ENCODE measurements at places on chromosomes 4 and X.

DNA sequence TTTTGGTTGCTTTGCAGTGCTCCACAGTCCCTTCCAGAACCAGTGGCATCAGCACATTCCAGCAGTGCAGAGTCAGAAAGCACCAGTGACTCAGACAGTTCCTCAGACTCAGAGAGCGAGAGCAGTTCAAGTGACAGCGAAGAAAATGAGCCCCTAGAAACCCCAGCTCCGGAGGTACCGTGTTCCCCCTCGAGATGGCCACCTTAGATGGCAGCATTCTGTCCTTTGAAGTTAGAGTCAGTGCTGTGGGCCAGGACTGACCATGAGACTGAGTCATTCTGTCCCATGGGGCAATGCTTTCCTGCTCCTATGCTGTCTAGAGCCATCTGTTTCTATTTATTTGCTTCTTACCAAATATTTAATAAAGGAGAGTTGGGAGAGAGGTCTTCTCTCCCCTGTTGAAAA, 112.3 kb downstream of the KLHL8 start:
- no peak for DNase-seq

DNA sequence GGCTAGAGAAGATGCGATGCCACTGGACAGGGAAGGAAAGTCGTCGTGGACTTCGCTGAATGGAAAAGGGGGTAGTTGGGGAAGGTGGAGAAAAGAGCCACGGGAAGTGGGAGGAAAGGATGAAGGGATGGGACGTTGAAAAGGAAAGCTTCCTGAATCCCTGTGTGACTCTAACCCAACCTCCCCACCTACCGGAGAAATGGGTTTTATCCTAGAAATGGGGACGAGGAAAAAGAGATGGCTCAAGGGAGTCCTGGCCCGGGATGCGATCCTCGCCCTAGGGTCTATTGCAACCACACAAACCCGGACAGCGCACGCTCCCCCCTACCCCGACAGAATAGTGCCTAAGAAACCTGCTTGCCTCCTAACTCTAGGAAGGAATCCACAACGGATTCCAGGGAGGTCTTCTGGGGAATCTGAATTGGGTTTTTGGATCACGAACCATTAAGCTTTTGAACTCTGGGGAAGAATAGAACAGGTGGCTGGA, 738 bp upstream of the TSPAN5 start:
- DNase-seq, result no peak

DNA sequence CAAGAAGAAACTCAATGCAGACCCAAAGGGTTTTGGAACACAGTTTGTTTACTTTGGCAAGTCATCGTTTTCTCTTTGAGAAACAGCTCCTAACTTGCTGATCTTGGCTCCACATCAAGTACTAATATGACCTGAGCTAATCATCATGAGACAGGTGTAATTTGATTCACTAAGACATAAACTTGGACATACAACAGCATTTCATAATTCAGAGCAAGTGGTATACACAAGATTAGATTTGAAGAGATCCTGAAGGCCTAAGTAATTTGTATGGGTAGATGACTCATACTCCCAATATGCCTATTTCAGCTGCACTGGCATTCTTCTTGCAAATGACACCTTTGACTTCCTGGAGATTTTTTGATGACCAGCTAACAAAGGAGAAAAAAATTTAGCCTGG, 1521.7 kb downstream of the RPA4 start:
- no peak for DNase-seq

DNA sequence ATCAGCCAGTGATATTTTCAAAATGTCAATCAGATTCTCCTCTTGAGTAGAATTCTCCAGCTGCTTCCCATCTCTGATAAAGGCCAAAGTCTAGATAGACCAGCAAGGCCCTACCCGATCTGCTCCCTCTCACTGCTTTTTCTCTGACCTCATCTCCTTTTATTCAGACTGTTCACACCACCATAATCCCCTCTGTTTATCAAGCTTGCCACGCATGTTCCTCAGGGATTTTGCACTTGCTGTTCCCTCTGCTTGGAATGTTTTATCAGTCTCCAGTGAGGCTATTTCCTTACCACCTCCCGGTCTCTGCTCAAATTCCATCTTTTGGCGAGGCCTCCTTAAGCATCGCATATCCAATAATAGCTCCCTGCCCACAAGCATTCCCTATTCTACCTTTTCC, 20.1 kb downstream of the NOCT start:
- DNase-seq, result no peak

DNA sequence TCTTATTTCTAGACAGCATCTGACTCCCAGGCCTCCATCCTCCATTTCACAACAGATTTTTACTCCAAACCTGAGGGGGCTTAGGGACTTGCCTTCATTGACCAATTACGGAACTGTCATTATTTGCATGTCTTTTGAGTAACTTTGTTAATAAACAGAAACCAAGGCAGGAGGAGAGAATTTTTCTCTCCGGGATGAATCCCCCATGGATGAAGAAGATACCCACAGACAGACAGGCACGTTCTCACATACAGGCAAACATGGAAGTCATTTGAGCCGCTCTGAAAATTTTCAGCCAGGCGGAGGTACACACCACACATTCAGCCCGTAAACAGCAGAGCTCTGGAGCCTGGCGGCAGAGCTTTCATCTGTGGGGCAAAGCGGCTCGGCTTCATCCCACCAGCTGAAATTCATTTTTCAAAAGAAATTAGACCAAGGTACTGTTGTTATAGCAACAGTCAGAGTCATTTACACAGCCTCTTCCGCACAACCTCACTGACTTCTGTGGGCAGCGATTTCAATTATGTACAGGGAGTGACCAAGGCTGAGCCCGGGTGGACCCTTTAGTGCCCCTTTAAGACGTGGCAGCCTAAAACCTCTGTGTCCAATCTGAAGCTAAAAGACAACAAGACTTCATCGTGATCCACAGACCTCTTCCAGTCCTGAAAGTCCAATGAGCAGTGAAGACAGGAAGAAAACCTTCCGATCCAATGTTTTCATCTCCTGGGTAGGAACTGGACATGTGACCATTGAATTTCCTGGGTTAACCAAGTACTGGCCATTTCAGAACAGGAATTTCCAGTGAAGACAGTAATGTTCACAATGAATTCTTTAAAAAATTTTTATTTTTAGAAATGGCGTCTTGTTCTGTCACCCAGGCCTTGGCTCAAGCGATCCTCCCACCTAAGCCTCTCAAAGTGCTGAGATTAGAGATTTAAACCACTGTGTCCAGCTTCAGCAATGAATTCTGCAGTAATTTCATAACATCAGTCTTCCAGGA, 237.0 kb downstream of the MGST2 start:
- no peak for DNase-seq

- no peak for DNase-seq
Measured at GRCh38 chr4:153904011-153904410, 115.1 kb upstream of the SFRP2 start.

DNA sequence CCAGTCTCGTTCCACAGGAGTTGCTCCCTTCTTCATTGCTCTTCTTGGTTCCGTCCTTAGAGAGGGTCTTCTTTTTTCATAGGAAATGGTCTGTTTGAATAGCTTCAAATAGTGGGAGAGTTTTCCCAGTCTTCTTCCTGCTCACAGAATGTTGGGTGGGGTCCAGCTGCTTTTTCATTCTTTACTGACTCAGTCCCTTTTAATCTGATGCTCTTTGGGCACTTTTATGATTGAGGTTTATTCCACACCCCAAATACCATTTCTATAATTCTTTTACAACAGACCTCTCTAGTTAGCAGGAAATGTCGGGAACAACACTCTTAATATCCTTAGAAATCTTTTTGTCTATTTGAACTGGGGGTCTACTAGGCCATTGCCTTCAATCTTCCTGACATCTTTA, 239.5 kb downstream of the PRDM5 start:
- DNase-seq, result no peak

GRCh38 chr4:139887376-139887802, 221.8 kb downstream of the MGST2 start:
- no peak for DNase-seq

- DNase-seq, result no peak
Measured at GRCh38 chr4:27005905-27006590, 145.4 kb downstream of the STIM2 start.

DNA sequence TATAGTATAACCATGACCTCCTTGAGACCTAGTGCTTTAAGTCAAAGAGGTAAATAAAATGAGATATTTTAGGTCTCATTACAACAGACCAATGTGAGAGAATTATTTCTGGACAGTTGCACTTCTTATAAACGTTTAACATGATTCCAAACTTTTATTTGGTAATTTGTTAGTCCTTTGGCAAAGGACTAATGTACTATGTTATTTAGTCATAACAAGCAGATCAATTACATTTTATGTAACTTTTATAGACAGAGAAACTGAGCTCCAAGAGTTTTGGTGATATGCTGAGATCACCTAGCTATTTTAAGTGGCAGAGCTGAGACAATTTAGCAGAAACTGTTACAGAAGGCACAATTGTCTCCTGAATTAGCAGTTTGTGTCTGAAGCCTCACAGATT, 2.6 kb upstream of the SNCA start:
- no peak for DNase-seq

GRCh38 chrX:18649498-18649951, 22.4 kb downstream of the RS1 start:
- no peak for DNase-seq

DNA sequence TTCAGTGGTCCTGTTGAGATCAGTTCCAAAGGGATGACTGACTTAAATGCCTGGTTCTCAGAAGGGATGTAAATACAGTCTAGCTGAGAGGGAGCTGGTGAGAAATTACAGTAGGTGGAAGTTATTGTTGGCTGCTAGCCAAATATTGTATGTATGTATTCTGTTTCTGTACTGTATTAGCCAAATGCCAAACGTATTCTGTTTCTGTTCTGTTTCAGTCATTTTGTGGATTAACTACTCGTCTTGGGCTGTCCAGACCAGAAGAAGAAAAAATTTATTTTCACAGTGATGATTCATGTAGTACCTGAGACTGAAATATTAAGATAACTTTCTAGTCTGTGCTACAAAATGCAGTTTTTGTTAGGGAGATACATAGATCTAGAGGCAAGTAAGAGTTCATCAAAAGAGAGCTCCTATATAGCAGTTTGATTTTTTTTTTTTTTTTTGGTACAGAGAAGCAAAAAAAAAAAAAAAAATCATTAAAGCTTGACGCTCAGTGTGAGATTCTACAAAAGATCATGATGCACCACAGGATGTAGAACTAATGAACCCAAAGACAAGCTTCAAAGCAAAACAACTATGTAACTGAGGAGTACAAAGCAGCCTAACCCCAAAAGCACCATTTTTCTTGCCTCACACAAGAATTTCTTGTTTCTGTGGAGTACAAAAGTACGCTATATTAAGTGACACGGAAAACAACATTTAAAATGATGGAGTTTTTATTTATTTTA, 54.8 kb downstream of the CASP6 start:
- DNase-seq, result peak; percentile 86

DNA sequence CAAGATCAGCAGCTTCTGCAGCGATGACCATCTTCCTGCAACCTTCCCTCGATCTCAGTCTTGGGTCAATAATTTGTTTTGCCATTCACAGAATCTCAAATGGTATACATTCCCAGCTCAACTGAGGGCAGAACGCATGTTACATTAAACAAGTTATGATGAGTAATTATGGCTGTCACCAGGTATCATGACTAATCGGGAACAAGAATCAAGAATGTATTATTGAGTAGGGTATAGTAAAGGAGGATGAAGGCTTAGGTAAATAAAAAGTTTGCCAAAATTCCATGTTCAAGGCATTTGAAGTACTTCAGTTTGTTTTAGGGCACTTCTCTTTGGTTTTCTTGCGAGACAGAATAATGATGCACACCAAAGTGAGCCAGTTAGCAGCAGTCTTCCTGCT, 194.1 kb downstream of the SH2D1A start:
- no peak for DNase-seq

DNA sequence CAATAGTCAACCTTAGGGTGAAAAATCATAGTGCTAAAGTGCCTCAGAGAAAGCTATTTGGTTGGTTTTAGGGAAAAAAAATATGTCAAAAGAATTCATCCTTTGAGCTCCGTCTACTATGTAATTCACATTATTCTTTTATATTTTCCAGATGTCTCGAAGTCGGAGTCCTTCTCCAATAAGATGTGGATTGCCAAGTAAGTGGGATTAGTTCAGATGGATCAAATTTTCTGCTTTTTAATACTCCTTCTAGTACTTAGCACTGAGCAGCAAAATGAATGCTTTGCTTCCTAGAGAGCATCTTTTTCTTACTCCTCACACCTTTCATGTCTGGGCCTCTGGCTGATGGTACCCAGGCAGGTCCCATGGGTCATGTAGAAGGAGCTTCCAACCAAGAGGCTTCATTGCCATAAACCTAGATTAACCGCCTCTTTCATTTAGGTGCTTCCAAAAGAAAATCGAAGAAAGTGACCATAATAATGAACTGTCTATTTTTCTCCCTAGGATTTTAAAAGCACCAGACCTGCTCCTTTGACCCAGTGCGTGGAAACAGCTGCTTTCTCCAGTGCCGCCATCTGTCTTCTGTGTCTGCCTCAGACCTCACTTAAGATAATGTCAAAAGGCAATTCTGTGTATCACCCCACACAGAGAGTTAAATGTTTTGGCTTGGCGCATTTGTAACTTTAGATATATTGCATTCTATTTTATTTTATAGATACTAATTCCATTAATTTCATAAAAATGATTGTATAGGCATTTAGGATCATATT, 43.5 kb downstream of the SPATA18 start:
- no peak for DNase-seq

GRCh38 chrX:70046978-70047377, 2.8 kb downstream of the AWAT2 start:
- no peak for DNase-seq

DNA sequence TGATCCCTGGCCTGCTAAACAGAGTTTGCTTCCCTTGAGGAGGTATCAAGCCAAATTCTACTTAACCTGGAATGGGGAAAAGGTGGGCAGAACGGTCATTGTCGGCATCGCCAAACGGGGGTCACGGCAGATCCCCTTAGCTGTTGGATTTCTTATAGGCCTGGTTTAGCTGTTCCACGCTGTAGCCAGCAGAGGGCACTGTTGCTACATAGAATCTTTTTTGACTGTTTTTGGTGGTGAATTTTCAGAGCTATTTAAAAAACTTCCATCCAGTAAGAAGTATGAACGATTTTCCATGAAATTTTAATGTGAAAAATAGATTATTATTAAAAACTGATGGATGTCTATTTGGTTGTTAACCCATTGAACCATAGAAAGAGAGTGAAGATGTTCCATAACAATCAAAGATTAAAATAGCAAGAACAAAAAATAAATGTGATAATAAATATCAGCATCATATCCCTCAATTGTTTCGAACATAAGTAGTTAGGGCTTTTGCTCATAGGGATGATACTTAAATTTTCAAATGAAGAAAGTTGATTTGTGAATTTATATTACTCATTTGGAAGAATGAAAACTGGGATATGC, 56.6 kb downstream of the LINC00632 start:
- peak; percentile 41 for DNase-seq

- DNase-seq, result no peak
Measured at GRCh38 chr4:16544251-16544721, 318.0 kb upstream of the TAPT1 start.
